Hypothalamus (tissue), 51 donors: ENCODE measurements at places on chromosomes 11 and 22.

DNA sequence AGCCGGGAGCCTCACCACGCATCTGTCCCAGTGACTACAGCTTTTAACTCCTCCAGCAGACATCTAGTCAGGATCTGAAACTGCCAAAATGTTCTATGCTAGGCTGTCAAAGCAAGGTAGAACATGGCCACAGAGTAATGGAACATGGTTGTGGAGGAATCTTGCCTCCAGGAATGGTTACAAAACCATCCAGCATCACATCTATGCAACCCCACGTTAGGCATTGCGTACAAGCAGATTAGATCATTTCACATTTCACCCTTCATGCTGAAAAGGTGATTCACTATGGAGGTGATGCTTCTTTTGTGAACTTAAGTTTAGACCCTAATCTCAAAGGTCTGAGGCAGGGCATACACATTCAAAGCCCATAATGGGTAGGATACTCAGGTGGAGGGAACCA lies 103.0 kb downstream of the PARVA start:
- no peak for DNase-seq

DNA sequence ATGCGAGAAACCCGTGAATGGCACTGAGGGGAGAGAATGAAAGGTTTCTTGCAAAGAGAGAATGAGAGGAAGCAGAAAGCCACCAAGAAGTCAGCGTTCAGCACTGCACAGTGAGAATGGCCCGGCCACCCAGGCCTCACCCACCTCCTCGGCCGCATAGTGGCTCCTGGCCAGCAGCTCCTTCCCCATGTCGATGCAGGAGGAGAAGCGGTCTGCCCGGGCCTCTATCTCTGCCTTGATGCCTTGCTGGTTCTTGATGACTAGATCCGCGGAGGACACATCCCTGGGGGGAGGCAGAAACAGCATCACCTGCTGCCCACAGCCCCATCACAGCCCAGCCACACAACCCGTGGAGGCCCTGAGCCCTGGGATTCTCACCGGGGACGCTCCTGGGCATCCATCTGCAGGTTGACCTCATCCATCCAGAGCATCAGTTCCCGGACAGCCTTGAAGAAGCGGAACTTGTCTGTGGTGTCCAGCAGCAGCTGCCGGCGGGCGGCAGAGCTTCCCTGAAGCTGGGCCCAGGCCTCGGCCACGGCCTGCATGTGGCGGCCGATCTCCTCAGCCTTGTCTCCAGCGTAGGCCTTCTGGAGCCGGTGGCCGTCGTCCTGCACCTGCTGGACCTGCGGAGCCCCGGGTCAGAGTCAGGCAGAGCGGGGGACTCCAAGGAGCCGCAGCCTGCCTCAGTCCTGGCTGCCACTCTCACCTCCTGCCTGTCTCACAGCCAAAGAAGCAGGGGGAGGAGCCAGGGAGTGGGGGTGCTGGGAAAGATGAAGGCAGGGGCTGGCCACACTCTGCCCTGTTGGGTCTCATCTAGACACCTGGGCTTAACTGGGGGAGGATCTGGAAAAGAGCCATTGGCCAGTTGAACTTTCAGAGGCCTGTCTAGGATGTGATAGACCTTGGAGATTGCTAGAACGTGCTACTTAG lies 12.2 kb upstream of the RBM4B start:
- no peak for DNase-seq

DNA sequence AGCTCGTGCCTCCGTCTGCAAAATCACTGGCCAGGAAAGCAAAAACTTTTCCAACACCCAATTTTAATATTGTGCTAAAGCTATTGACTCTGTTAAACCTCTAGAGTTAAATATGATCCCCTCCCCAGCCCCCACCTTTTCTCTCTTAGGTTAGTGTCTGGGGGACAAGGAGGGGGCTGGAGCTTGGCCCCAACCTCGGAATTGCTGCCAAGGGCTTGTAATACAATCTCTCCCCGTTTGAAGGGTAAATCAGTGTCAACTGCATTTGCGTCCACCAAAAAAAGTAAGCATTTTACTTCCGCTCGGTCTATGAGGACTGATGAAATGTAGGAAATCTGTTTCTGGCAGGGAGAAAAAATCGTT lies at the start of gene GAS2:
TSS of gene GAS2 (plus strand) at position 287 of the 363 bp plus-strand sequence. CDS start 8,259 bp downstream, outside the sequence.
- no peak for DNase-seq

- no peak for DNase-seq
These were observed 816.3 kb downstream of the NTM start for GRCh38 chr11:132186699-132187098.

GRCh38 chr11:65207918-65208784 lies 26.4 kb downstream of the CAPN1 start:
- DNase-seq = no peak

DNA sequence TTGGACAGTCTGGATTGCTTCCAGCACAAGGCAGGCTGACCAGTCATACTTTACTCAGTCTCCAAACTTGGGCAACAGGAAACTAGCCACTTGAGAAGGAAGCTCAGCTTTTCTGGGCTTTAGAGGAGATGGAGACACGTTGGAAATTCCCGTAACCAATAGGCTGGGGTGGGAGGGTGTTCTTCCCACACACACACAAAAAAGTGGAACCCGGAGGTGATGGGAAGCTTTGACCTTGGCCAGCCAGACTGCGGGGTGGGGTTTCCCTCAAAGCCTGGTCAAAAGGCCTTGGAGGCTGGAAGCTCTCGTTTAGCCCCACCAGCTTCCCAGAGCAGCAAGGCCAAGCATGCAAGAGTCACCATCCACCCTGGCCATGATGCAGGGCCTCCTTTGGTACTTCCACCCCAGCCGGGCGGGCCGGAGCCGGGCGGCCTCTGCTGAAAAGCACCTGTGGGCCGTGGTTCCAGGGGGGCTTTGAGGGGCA lies 126.2 kb downstream of the BCR start:
- no peak for DNase-seq
